Stimulated activated CD8-positive, alpha-beta memory T cell treated with anti-CD3 and anti-CD28 coated beads, Interleukin-15, amount 100 ng/mL, for 1 hour (primary cell): ENCODE measurements at places on chromosomes 1 and 21.

- DNase-seq, result no peak
These were observed 95.6 kb upstream of the F3 start for GRCh38 chr1:94637121-94637520.

- no peak for DNase-seq
These were observed 12.0 kb upstream of the PRELP start for GRCh38 chr1:203463469-203464062.

DNA sequence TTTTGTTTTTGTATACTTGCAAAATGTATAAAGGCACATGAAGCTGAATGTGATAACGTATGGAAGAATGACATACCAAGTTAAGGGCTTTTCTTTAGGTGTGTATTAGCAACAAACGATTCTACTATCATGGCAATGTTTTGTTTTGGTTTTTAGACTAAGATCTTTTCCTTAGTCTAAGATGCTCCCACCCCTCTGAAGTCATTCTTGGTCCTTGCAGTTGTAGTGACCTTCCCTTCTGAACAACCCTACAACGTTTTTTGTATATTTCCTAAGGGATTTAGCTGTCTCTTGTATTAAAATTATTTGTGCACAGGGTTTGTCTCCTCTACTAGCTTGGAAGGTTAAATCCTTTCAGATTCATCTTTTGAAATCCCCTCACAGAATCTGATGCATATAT is 61.0 kb downstream of the SPAG17 start:
- DNase-seq, result no peak

DNA sequence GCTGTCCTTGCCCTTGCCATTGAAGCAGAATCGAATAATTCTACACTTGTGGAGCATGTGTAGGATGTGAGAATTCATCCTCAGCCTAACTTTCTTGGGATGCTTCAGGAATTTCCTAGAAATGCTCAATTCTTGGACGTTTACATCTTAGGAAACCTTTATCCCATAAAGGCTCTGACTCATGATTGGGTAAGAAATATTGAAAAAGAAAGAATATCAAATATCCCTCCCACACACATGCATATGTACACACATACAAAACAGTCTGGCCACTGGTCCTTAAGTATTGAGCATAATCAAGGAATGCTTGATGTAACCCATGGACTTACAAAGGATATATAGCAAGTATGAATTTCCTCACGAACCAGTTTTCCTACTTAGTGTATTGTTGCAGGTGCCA is 83.9 kb upstream of the IPO9 start:
- DNase-seq, result no peak

- no peak for DNase-seq
These were observed 54.7 kb downstream of the PACC1 start for GRCh38 chr1:212359794-212360479.

DNA sequence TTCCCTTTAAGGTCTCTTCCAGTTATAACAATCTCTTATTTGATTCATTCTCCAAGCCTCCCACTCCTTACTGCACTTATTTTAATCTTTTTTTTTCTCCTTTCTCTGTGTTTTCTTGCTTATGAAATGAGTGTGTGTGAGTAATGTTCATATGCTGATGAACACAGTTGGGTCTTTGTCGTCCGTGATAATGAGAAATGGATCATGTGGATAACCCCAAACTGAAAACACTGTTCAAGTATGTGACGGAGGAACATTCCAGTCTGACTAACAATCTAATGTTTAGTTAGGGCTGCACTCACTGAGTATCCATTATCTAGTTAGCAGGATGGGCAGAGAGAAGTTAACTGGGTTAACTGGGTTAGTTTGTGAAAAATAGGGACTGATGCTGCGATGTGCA is 253.1 kb upstream of the DUSP10 start:
- DNase-seq, result no peak

GRCh38 chr1:46747683-46748288 is 28.9 kb upstream of the EFCAB14 start:
- DNase-seq, result no peak

DNA sequence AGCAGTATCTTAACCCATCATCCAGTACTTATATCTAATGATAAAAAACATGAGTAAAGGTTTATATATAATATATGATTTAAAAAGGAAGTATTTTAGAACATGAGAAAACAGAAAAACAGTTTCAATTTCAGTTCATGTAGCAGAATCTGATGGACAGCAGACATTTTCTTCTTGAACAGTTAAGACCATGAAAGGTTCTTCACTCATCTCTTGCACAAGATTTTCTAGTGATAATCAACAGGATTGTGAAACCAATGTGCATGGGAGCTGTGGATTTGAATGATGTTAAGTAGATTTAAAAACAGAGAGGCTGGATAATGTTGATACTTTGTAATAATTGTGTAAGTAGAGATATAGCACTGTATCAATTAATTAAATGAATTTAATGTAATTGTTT is 1297.6 kb downstream of the BRINP3 start:
- DNase-seq, result no peak
